ENCODE measurements at places on chromosomes 12 and 14. TPM values are rescaled to one million over a fixed set of nuclear protein-coding genes. Genes with fewer than 3 reads are reported as not detected.

PPP1R13B gene
- total RNA-seq: 54.0 TPM

ERGIC2 gene
- total RNA-seq: 74.6 TPM

NTS gene
- total RNA-seq: 0.17 TPM

CCNK gene
- 45.5 TPM for total RNA-seq

CCDC196 gene
- total RNA-seq: not detected

PLXNC1 gene
- 17.6 TPM for total RNA-seq

TFCP2 gene
- total RNA-seq: 31.8 TPM

CMKLR1 gene
- 8.4 TPM for total RNA-seq

RIPK3 gene
- 56.5 TPM for total RNA-seq

TSPAN19 gene
- not detected for total RNA-seq

PAPLN gene
- total RNA-seq: 17.3 TPM

KRT80 gene
- 15.5 TPM for total RNA-seq

CD163 gene
- 92.6 TPM for total RNA-seq

KRT5 gene
- total RNA-seq: not detected

KRT82 gene
- total RNA-seq: not detected

PTPN6 gene
- total RNA-seq: 66.4 TPM

FSCB gene
- total RNA-seq: not detected

OR4E2 gene
- total RNA-seq: not detected

JPH4 gene
- total RNA-seq: 1.2 TPM

TWF1 gene
- 90.3 TPM for total RNA-seq

KLRC1 gene
- 0.95 TPM for total RNA-seq

FOXN4 gene
- total RNA-seq: not detected

TEX22 gene
- total RNA-seq: 2.6 TPM

DHRS2 gene
- 0.43 TPM for total RNA-seq

DNAJC22 gene
- total RNA-seq: 73.7 TPM

CCDC184 gene
- 5.2 TPM for total RNA-seq

CPNE6 gene
- 2.2 TPM for total RNA-seq

KERA gene
- not detected for total RNA-seq

ARG2 gene
- total RNA-seq: 9.5 TPM

DCAF11 gene
- 91.8 TPM for total RNA-seq

PLCZ1 gene
- total RNA-seq: not detected

KCNMB4 gene
- 3.1 TPM for total RNA-seq

CALM1 gene
- 713 TPM for total RNA-seq

PPP4R4 gene
- total RNA-seq: 1.4 TPM

GPR132 gene
- total RNA-seq: 3.7 TPM

SYNDIG1L gene
- total RNA-seq: 0.26 TPM

CMA1 gene
- 0.29 TPM for total RNA-seq

FIGNL2 gene
- 0.75 TPM for total RNA-seq

VASH1 gene
- 18.4 TPM for total RNA-seq
